ENCODE measurements at places on chromosomes 7 and 10.
A peak's percentile ranks its signal among the peaks of the same experiment; 100 is the strongest.

- DNase-seq: no peak
Measured at GRCh38 chr7:151424799-151425198, 15.0 kb upstream of the WDR86 start.

GRCh38 chr7:138798836-138799235 lies 840 bp upstream of the ATP6V0A4 start:
- no peak for DNase-seq

DNA sequence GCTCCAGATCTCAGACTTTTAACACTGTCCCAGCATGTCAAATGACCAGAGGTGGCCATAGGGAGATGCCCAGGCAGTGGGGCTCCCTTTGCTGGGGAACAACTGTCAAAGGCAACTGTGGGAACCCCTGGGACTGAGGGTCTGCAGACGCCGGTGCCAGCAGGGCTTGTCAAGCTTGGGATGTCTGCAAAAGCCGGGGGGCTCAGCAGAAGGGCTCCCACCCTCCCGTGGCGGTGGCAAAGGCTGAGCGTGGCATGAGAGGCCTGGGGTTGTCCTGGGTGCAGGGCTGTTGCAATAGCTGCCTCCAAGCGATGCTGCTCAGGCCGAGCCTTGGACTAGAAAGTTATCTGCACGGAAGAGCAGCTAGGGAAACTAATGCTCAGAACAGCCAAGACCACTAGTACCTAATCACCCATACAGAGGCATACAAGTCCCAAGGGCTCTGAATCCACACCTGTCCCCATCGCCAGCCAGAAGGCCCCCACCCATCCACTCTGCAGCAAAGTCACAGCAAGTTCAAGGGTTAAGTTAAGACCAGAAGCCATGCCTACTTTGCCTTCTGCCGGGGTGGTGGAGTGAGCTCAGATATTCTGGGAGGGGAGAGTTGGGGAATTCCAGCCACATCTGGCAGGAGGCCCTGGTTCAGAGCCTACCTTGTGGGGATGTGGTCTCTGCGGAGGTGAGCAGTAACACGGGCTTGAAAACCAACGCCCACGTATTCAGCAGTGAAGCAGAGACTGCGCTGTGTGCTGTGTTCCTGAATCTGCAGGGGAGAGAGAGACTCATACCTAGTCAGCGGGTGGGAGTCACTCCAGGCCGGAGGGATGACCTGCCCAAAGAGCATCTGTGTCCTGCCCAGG lies 4.6 kb downstream of the SH2B2 start:
- no peak for DNase-seq

DNA sequence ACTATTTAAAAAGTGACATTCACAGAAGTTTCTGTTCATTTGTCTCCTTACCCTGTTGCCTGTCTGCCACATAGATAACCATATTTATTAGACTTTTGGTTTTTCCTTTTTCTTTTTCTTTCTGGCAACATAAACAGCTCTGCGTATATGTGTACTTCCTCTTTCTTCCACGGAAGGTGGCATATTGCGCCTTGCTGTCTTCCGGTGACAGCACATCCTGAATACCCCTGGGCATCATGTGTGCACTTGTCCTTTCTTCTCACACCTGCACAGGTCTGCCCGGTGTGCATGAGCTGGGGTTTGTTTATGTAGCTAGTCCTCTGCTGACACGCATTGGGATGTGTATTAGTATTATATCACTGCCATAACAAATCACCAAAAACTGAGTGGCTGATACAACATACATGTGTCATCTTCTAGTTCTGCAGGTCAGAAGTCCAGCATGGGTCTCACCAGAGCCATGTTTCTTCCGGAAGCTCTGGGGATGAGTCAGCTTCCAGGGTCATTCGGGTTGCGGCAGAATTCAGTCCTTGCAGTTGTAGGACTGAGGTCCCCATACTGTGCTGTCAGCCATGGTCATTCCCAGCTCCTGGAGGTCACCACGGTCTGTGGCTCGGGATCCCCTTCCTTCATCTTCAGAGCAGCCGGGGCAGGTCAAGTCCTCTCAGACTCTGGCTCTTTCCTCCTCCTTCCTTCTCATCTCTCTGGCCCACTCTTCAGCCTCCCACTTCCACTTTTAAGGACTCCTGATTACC lies 596.0 kb upstream of the FOXK1 start:
- DNase-seq: no peak

GRCh38 chr10:123890756-123891143 lies 857 bp downstream of the CPXM2 start:
- DNase-seq: no peak

DNA sequence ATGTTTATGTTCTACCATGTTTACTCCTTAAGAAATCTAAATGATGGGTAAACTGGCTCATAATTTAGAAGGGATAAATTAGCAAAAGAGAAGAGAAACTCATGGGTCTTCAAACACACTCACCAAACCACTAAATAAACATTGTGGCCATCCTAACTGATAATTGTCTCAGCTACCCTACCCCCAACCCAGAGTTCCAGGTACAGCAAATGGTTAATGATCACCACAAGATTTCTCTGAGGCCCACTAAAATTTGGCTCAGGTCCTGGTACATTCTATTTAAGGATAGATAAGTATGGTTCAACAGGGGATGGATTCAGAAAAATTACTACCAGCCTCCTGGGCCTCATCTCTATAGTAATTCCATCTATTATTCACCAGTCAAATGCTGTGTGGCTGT lies 21.4 kb downstream of the SLC25A13 start:
- no peak for DNase-seq

GRCh38 chr10:75470901-75471300 lies 39.5 kb downstream of the LRMDA start:
- DNase-seq: no peak

- no peak for DNase-seq
Measured at GRCh38 chr7:73555411-73555982, 2.0 kb downstream of the BCL7B start.

DNA sequence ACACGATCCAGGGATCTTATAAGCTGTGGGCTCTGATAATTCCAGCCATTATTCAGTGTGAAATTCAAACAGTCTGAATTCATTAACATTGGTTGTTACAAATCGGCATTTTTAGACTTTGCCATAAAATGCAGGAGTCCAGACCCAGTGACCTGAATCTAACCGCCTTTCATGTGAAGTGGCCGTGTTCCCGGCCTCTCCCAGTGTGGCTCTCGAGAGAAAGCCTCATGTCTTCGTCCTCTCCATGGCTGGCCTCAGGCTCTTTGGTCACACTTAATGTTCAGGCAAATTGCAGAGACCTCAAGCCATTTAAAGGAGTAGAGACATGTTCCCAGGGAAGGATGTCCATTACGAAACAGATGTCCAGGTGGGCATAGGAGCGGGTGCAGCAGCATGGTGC lies 59.3 kb downstream of the CTBP2 start:
- DNase-seq: no peak

DNA sequence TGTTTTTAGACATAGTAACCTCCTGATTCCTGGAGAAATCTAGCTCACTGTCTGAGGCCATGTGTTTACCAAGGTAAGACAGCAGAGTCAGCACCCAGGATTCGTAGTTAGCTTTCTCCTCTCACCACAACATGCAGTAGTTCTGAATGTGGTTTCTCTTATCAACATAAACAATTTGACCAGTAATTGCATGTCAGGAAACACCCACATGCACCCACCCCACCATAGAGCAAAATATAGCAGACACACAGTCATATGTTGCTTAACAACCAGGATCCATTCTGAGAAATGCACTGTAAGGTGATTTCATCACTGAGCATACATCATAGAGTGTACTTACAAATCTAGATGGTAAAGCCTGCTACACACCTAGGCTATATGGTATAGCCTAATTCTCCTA lies 1004.0 kb downstream of the ANKRD7 start:
- no peak for DNase-seq

DNA sequence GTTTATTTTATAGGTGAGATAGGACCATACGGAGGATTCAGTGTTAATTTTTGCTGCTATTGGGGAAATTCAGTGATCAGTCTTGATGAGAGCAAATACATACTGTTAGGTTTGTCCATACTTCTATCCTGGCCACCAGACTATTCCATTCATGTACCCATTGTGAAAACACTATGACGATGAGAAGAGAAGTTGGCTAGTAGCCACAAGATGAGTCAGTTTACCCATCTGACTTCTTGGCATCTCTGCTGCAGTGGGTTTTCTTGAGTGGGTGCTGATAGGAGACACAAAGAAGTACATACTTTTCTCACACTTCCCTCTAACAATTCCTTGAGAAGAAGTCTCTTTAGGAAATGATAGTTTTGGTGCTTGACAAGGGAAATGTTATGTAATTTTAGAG lies 133.1 kb downstream of the TFPI2 start:
- DNase-seq: no peak

DNA sequence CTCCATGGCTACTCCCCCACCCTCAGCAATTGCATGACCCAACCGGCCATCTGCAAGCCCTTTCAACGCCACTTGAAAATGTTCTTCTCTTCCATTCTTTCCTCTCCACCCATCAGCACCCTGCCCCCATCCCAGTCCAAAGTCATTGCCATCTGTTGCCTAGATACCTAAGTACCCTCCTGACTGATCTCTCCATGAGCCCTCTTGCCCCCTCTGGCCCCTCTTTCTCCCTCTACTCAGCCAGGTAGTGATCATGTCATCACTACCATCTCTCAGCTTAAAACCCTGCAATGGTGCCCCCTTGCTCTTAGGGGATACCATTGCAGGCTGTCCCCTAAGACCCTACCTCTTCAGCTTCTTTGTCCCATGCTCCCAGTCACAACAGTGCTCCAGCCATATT lies 30.5 kb upstream of the BTRC start:
- DNase-seq: no peak

- peak; percentile 22 for DNase-seq
Measured at GRCh38 chr7:64630496-64630895, 35.4 kb upstream of the ZNF107 start.

- no peak for DNase-seq
Measured at GRCh38 chr7:1385809-1386622, 73.3 kb downstream of the MICALL2 start.

- DNase-seq: no peak
Measured at GRCh38 chr7:69747144-69747543, 148.9 kb downstream of the AUTS2 start.

DNA sequence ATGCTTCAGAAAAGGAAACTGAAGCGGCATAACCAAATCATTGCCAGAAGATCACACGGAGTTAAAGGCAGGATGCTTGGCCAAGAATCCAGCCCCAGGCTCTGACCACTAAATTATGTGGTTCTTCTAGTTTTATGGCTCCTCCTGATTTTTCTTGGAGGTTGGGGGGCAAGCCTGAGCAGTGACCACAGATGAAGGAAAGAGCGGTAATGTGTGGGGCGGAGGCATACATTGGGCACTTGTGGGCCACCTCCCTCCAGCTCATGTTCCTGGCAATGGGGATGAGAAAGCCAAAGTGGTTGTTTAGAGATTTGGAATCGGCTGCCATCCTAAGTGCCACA lies 3.2 kb downstream of the TRPV6 start:
- DNase-seq: no peak

DNA sequence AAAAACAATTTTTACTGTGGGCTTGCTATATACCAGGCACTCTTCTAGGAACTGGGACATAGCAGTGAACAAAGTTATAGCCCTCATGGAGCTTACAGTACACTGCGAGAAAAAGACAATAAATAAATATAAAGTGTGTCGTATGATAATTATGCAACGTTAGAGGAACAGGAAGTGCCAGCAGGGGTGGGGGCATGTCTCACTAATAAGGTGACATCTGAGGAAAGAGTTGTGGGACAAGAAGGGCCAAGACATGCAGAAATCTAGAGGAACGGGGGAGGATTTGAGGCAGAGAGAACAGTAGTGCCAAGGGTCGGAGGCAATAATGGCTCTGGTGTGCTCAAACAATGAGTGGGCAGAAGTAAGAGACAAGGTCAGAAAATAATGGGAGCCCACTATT lies 52.8 kb downstream of the LMBR1 start:
- no peak for DNase-seq

DNA sequence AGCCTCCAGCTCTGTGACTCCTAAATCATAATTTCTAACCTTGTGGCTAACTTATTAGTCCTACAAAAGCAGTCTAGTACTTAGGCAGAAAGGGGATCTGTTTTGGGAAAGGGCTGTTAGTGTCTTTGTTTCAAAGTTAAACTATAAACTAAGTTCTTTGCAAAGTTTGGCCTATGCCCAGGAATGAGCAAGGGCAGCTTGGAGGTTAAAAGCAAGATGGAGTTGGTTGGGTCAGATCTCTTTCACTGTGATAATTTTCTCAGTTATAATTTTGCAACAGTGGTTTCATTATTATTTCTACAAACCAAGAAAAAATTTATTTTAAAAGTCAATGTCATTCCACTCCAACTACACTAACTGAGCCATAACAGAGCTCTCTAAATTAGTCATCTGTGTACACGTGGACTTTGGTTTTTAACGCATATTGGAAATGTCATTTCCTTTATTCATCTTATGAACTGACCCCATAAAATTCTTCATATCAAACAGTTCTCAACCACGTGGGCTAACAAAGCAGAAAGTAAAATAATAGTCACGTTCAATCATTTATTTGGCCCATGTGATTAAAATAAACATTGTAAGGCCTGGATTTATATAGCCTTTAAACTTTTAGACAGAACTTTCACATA lies 143.2 kb upstream of the C7orf33 start:
- no peak for DNase-seq

- no peak for DNase-seq
Measured at GRCh38 chr7:111483078-111483477, 79.2 kb downstream of the IMMP2L start.

GRCh38 chr7:27169658-27170425 lies 4.3 kb downstream of the HOXA10 start:
- peak; percentile 69 for DNase-seq

- no peak for DNase-seq
Measured at GRCh38 chr7:145152589-145152988, 316.7 kb upstream of the TPK1 start.

- DNase-seq: no peak
Measured at GRCh38 chr7:37823557-37823956, 24.8 kb upstream of the NME8 start.

- no peak for DNase-seq
Measured at GRCh38 chr10:103659674-103660363, 166.3 kb downstream of the NEURL1 start.

DNA sequence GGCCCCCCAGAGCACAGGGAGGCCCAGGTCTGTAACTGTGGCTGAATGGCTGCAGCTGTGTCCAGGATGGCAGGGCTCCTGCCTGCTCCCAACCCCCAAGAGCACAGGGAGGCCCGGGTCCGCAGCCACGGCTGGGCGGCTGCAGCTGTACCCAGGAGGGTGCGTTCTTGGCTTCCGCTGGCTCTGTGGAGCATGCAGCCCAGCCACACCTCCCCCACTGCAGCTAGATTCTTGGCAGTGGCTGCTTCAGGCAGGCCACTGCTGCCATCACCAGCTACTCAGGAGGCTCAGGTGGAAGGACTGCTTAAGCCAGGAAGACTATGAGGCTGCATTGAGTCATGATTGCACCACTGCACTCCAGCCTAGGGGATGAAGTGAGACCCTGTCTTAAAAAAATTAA lies 27.9 kb downstream of the C7orf25 start:
- no peak for DNase-seq

GRCh38 chr10:127368101-127368500 lies 171.7 kb upstream of the INSYN2A start:
- no peak for DNase-seq

DNA sequence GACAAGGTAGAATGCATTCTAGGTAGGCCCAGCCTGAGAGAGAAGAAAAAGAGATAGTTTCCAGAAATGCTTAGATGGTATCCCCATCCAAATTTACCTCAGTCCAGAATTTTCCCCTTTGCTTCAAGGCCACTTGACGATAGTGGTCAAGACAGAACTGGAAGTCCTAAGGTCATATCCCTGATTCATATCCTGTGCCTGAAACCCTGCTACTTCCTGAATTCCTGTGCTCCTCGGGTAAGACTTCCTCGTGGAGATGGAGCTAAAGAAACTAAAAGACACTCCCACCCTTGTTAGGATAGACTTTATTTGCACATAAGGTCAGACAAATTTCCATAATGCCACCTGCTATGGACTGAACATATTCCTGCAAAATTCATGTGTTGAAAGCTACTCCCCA lies 175.9 kb downstream of the EVX1 start:
- DNase-seq: no peak
